ENCODE measurements at places on chromosomes 11 and 22.
A peak's percentile ranks its signal among the peaks of the same experiment; 100 is the strongest.

DNA sequence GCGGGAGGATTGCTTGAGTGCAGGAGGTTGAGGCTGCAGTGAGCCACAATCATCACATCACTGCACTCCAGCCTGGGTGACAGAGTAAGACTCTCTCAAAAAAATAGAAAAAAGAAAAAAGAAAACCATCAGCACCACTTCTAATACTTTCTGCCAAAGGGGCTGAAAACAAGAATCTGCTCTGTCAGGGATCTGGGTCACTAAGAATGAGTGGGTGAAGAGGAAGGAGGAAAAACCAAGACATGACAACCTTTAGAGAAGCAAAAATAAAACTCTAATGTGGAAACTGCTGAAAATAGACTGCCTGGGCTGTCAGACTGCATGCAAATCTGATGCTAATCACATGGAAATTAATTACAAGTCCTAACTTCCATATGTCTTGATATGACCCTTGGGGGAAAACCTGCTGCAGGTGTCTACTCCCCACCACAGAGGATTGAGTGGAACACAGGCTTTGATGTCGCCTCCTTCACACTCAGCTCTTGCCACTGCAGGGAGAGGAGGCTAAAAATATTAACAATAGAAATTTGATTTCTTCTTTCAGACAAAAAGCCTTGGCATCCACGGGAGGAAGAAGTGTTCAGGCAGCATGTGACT is 62.5 kb upstream of the CRTAM start:
- DNase-seq = no peak

- DNase-seq = no peak
Observed at GRCh38 chr11:126607776-126608541, 252.5 kb downstream of the ST3GAL4 start.

- DNase-seq = no peak
Observed at GRCh38 chr11:20008190-20008870, 151.9 kb downstream of the DBX1 start.

GRCh38 chr11:102729849-102730815 is 5.4 kb upstream of the MMP8 start:
- no peak for DNase-seq

GRCh38 chr22:33461698-33462434 is 403.7 kb upstream of the SYN3 start:
- no peak for DNase-seq

DNA sequence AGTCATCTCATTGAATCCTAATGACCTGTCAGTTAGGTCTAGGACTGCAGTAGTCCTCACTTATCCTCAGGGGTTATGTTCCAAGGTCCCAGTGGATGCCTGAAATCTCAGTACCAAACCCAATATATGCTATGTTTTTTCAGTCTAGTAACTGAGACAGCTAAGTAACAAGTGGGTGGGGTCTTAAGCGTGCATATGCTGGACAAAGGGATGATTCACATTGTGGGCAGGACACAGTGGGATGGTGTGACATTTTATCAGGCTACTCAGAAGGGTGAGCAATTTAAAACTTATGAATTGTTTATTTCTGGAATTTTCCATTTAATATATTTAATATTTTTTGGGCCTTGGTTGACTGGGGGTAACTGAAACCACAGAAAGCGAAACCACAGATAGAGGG is 29.0 kb downstream of the DDX10 start:
- no peak for DNase-seq

GRCh38 chr11:40285558-40285957 is 1173.9 kb downstream of the LRRC4C start:
- DNase-seq = no peak

DNA sequence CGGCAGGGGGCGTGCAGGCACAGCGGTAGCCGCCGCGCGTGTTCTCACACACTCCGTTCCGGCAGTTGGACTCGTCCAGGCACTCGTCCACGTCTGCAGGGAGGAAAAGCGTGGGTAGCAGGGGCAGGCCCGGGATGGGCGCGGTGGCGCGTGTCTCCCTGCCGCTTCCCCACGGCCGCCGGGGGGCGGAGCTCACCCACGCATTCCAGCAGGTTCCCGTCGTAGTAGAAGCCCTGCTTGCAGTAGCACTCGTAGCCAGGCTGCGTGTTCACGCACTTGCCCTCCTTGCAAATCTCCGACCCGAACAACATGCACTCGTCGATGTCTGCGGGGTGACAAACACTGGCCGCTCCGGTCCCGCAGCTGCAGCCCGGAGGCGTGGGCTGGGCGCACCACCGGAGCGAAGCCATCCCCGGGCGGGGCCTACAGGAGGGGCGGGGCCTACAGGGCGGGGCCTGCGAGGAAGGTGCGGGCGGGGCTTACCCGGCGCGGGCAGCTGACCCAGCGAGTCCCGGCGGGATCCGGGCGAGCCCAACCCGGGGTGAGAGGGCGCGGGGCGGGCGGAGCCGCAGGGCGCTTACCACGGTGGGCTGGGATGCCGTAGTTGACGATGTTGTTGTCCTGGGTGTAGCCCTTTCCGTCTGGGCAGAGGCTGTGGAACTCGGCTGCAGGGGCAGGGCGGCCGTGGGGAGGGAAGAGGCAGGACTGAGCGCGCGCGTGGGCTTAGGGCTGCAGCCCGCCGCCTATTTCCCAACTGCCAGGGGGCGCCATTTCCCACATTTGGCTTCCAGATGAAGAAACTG is 15.6 kb downstream of the SCYL1 start:
- DNase-seq = peak; percentile 67

- DNase-seq = no peak
Observed at GRCh38 chr11:103396237-103396636, 287.0 kb downstream of the DYNC2H1 start.

DNA sequence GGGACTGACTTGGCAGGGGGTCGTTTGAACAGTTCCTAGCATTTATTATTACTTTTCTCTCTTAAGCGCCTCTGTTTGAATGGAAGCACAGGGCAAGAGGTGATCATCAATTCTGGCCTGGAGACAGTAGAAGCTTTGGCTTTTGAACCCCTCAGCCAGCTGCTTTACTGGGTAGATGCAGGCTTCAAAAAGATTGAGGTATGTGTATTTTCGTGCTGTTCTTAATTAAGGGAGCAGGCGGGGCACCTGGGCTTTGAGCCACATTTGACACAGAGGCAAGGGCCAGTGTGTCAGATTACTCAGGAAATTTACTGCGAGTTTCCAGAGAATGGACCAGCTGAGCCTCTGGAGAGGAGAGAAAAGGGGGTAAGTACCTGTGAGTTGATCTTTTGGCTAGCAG is 102.4 kb upstream of the SORL1-AS1 start:
- no peak for DNase-seq

- no peak for DNase-seq
Observed at GRCh38 chr22:39234867-39235687, 9.7 kb downstream of the PDGFB start.

- no peak for DNase-seq
Observed at GRCh38 chr11:32478277-32478731, 43.0 kb upstream of the WT1 start.

DNA sequence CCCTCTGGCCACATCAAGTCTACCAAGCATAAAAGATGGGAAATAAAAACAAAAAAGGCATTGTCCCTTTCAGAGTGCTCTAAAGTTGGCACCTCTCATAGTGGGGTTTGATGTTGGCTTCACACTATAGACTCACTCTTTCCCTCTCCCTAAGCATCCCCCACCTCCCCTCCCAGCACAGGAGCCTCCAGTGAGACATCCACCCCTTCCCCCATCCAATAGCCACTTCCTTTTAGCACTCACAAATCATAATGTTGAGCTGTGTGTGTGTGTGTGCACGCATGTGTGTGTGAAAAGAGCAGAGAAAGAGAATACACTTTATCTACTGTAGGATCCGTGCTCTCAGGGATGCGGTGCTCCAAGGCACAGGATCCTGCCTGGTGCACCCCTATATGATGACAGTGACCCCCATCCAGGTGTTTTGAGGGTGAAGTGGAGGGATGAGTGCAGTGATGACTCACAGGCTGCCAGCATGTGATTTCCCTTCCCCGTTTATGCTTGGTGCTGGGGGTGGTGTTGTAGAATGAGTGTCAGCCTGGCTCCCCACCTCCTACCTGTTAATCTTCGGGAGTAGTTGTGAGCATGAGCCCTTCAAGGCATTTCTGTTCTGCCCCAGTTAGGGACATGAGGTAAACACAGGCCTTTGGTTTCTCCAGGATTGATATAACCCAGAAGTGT is 235.2 kb upstream of the B3GAT1 start:
- no peak for DNase-seq

GRCh38 chr22:46641811-46642266 is 21.7 kb downstream of the GRAMD4 start:
- DNase-seq = no peak
